ENCODE measurements at places on chromosomes 12 and 14. TPM values are rescaled to one million over a fixed set of nuclear protein-coding genes. Genes with fewer than 3 reads are reported as not detected.

CRADD gene
- total RNA-seq: 11.3 TPM

ZFYVE21 gene
- total RNA-seq: 11.6 TPM

DNA sequence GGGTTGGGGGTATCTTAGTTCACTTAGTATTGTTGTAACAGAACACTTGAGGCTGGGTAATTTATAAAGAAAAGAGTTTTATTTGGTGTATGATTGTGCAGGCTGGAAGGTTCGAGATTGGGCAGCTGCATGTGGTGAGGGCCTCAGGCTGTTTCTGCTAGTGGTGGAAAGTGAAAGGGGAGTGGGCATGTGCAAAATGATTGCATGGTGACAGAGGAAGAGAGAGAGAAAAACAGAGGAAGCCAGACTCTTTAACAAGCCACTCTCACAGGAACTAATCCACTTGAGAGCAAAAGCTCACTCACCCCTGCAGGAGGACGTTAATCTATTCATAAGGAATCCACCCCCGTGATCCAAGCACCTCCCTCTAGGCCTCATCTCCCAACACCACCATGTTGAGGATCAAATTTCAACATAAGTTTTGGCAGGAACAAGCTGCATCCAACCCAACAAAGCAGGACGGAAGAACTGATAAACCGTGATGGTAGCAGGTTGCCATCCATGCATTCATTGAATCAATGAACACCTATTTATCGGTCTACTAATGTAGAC, 165.0 kb upstream of the GZMB start:
- no peak for DNase-seq

RNU6-7 gene
- not detected for total RNA-seq

- DNase-seq: no peak
These were observed 10.1 kb downstream of the CCDC196 start for GRCh38 chr14:66496188-66496807.

Data from activated CD8-positive, alpha-beta T cell treated with anti-CD3 and anti-CD28 coated beads for 36 hours (primary cell).